Fibroblast of skin of back (primary cell): ENCODE measurements at places on chromosomes 11 and 22.

- no peak for DNase-seq
Measured at GRCh38 chr11:78432058-78432515, 14.5 kb upstream of the GAB2 start.

DNA sequence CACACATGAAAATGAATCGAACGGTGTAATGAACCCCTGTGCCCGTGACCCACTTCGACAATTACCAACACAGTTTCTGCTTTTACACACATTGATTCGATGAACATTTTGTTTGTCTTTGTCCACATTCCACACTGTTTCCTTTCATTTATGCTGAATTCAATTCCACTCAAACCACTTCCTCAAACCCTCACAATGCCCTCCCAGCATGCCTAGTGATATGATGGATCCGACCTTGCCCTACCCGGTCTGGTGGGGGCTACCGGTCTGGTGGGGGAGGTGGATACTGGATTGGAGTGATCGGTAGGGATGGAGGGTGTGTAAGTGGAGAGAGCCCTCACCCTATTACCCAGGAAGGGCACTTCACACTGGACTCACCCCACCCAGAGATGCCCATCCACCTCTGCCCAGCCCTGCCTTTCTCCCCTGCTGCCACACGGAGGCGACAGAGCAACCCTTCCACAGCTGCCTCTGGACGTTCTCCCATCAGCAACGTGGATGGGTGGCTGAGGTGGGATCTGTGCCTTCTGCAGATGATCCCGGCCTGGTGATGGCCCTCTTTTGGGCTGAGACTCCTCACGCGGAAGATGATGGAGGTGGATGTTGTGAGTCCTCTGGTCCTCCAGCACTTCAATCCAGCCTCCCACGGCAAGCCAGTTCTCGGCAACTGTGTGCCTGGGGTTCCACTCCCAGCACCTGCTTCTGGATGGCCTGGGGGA, 33.0 kb upstream of the P2RY2 start:
- peak; percentile 71 for DNase-seq

DNA sequence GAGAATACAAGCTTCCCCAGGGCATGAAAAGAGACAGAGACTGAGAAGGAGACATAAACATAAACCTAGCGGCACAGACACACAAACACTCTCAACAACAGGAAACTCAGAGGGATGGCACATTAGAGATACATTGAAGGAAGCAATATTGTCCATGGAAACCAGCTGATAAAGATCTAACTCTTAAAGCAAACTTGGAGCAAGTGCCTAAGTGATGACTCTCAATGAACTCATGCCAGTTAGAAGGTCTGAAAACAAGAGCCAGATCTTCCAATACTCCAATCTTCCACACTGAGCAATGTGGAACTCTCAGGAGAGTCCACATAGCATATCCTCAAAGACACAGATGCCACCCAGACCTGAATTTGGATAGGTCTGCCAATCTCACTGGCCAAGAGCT, 168.8 kb upstream of the ISX start:
- no peak for DNase-seq

DNA sequence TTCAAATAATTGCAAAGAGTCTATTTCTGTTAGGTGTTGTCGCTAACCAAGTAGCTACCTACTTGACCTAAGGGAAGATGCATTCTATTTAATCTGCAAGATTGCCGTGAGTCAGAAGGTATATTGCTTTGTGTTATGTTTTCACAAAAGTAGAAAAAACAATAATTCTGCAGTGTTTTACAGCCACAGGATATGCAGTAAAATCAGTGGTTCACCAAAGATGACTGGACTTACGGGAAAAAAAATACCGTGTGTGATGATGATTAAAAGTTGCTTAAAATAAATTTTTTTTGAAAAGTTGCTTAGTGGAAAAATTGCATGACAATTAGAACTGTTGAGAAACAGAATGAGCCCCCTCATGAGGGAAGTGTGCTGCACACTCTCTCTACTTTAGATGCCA, 209.1 kb downstream of the DDX10 start:
- peak; percentile 73 for DNase-seq

GRCh38 chr11:126214841-126215240, 3.3 kb downstream of the FAM118B start:
- DNase-seq, result no peak

- no peak for DNase-seq
Measured at GRCh38 chr11:69377029-69377952, 83.3 kb downstream of the MYEOV start.

- no peak for DNase-seq
Measured at GRCh38 chr11:91243630-91244029, 981.0 kb upstream of the FAT3 start.

- no peak for DNase-seq
Measured at GRCh38 chr11:67285541-67286498, 3.3 kb upstream of the ANKRD13D start.

DNA sequence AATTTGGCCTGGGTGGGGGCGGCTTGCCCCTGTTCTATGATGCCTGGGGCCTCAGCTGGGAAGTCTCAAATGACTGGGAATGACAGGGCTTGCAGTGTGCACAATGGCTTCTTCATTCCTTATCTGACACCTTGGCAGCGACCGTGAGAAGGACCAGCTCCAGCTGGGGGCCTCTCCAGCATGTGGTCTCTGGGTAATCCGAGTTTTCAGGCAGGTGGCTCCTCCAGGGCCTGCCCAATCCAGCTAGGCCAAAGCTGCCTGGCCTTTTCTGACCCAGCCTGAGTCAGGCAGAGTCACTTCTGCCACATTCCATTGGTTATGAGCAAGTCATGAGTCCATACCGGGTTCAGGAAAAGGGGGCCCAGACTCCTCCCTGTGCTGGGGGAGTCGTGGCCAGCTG, 646.0 kb downstream of the OPCML start:
- DNase-seq, result peak; percentile 77

DNA sequence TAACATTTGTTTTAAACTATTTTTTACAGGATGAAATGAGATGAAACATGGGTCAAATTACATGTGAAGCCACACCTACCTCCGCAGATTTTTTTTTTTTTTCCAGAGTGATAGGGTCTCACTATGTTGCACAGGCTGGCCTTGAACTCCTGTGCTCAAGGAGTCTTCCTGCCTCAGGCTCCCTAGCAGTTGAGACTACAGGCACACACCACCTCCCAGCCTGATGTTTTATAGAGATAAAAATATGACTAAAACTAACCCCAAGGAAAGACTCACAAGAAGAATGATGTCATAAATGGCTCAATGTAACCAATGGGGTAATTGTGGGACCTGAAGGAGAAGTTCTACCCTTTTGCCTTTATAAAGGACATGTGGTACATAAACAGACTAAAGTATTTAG, 52.3 kb upstream of the SOX6 start:
- no peak for DNase-seq

GRCh38 chr11:34149786-34150185, 44.4 kb downstream of the NAT10 start:
- DNase-seq, result no peak

GRCh38 chr22:38631724-38632123, 24.5 kb downstream of the FAM227A start:
- DNase-seq, result no peak

DNA sequence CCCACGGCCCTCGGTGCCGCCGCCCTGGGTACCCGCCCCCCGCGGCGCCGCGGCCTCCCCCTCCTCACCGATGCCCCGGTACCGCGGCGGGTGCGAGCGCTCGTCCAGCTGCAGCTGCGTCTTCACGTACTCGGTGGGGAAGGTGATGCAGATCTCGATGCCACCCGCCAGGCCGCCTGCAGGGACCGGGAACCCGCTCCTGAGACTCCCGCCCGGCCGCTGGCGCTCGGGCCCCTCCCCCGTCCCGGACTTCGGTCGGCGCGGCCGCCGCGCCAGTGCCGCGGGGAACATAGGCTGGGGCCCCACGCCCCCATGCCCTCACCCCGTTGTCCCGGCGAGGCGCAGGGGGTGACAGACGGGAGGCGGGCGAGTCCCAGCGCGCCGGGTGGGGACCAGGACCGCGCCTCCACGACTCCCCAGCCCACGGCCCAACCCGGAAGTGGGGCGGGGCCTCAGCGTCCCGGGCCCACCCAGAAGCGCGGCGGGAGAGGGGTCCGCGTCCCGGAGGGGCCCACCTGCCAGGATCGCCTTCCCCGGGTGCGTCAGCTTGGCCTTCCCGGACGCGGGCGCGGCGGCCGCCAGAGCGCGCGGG, 375 bp downstream of the SLC25A1 start:
- peak; percentile 38 for DNase-seq

GRCh38 chr11:15654451-15654850, 539.7 kb downstream of the INSC start:
- no peak for DNase-seq

DNA sequence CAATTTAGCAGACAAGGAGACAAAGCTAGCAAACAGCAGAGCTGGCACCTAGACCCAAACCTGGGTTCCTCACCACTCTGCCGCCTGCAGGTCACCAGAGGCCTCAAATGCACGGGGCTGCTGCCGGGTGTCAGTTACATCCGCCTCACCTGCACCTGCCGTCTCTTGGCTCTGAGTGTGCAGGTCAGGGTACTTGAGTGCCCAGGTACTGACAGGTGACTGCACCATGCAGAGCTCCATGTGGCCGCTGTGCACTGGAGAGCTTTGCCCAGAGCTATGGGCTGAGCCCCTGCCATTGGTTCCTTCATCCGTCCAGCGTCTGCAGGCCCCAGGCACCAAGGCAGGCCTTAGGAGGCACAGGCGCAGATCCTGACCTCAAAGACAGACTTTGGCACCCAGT, 35.0 kb downstream of the PDGFB start:
- no peak for DNase-seq

GRCh38 chr11:111829185-111829968, 42.0 kb downstream of the ALG9 start:
- peak; percentile 40 for DNase-seq

GRCh38 chr11:106708348-106708747, 309.9 kb downstream of the GUCY1A2 start:
- no peak for DNase-seq

DNA sequence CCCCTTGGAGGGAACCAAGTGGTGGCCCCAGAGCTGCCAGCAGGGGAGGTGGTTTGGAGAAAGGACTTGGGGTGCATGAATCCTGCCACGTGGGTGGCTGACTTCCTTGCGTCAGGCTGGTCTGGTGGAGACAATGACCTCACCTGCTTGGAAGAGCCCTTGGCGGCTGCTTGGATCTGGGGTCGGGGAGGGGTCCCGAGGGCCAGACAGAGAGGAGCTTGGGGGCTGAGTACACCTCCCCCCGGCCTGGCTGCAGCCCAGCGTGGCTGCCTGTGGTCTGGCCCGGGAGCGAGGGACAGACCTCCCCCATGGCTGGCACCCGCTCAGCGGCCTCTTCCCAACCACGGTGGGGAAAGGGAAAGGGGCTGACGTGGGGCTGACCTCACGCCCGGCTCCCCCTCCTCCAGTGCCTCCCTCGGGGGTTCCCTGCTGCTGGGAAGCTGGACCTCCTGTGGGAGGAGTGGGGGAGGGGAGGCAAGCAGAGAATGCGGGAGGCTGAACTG, 13.8 kb downstream of the LIF start:
- no peak for DNase-seq

DNA sequence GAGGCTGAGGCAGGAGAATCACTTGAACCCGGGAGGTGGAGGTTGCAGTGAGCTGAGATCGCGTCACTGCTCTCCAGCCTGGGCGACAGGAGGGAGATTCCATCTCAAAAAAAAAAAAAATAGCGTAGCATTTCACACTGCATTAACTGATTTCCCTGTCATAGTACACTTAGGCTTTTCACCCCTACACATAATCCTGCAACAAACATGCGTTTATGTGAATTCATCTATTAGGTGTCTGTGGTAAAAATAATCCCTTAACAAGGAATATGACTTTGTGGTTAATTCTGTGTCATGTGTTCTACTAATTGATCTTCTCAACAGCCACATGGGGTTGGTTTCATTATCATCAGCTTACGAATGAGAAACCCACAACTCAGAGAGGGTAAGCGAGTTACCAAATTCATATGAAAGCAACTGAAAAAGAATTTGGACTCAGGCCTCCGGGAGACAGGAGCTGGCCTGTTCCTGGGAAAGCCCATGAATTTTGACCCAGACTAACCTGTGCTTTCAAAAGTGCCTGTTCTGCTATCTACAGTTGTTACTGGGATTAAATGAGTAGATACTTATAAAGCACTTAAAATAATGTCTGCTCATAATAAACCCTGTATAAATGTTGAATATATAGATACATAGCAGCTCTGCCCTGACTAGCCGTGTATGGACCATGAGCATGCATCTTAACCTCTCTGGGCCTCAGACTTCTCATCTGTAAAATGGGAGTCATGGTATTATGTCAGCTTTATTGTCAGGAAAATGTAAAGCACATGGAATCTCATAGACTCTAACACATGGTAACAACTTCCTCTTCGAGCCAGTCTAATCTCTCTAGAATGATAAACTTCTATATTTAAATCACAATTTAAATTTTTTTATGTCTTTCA, 36.6 kb downstream of the KCNJ1 start:
- no peak for DNase-seq

DNA sequence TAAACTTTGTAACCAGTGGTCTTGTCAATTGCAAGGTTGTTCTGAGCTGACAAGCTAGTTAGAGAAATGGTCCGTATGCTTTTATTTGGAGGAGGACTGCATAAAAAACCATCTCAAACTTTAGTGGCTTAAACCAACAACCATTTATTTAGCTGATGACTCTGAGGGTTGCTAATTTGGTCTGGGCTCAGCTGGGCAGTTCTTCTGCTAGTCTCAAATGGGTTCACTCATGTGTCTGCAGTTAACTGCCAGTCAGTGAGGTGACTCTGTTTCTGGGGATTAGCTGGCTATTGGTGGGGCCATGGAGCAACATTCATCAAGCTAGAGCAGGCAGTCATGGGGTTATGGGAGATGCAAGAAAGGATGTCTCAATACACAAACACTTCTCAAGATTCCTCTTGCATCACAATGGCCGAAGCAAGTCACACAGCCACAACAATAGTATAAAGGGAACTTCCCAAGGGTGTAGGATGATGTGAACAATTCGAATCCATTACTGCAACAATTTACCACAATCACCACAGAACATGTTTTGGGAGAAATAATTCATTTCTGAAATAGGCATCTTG, 521.9 kb downstream of the INSC start:
- no peak for DNase-seq

GRCh38 chr11:100687054-100687629, at the start of gene ARHGAP42:
TSS of gene ARHGAP42 (plus strand) at chr11:100687288. CDS start at chr11:100687679, 391 bp downstream.
- peak; percentile 72 for DNase-seq

DNA sequence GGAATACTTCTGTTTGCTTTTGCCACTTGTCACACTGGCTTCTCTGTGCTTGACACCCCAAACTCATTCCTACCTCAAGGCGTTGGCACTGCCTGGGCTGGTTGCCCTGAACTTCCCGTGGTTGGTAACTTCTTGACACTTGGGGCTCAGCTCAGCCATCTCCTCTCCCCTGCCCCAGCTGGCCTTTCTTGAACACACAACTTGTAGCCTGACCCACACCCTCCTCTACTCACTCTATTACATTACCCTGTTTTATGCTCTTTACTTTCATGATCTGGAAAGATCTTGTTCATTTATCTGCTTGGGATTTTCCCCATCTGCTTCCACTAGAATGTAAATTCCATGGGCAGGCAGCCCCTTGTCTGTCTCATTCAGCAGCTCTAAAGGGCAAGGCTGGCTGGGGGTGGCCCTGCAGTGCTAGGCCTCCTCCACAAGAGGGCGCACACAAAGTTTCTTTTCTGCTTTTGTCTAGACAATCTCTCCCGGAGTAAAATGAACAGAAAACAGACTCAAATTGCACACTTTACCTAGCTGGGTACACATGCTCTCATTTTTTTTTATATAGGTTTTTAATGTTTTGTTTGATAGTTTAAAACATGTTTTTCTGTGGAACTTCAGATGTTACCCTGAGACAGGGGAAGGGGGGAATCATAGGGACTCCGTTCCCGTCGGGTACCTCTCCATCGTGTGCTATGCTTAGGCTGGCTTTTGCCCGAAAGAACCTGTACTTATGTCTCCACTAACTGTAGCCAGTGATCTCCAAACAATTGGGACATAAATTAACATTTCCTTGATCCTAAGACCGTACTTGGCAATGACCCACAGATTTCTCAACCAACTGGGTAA, 16.4 kb upstream of the MRGPRX2 start:
- peak; percentile 36 for DNase-seq
